Cardiac muscle cell (in vitro differentiated cells and primary cell): ENCODE measurements at places on chromosomes 5 and 9. TPM values are rescaled to one million over a fixed set of nuclear protein-coding genes. Genes with fewer than 3 reads are reported as not detected.

Gene CATSPER3
- total RNA-seq: 0.07 TPM in 1 of 2 replicates, not detected in the other

Gene SH3GL2
- 0.06 and 0.42 TPM in 2 replicates for total RNA-seq

Gene KCNMB1
- total RNA-seq: 1.9 and 2.9 TPM in 2 replicates

DNA sequence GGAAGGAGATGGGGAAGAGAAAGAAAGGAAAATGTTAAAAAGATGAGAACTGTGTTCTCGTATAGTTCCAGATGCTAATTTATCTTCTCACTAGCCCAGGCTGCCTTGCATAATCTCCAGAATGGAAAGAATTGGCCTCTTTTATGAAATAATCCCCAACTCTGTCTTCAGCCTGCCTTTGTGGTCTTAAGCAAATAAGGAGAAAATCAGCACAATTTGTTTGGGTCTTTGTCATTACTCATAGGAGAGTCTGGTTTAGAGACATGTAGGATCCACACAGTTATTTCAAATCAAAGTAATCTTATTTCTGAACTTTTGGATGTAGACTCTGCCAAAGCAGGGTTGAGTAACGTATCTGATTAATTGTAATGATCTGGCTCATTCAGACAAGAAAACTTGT is 50.7 kb upstream of the CAMK4 start:
- H3K27me3 ChIP-seq: no peaks in the 10 kb centered on the region
- no peaks in the 10 kb centered on the region for H3K4me1 ChIP-seq
- no peak overlapping the region for H3K27ac ChIP-seq
- H3K36me3 ChIP-seq: no peaks in the 10 kb centered on the region
- peak; percentile 15 for DNase-seq

- H3K4me1 ChIP-seq: peaks cover 13% of the 10 kb centered on the region
- H3K4me3 ChIP-seq: no peak overlapping the region
- no peaks in the 10 kb centered on the region for H3K27me3 ChIP-seq
- no peak for DNase-seq
- H3K27ac ChIP-seq: no peak overlapping the region
- H3K36me3 ChIP-seq: no peaks in the 10 kb centered on the region
Measured at GRCh38 chr5:10762776-10763500, 1.9 kb upstream of the DAP start.

Gene MARCOL
- not detected in 2 replicates for total RNA-seq

- H3K36me3 ChIP-seq: no peaks in the 10 kb centered on the region
- peaks cover 15% of the 10 kb centered on the region for H3K27me3 ChIP-seq
- DNase-seq: peak; percentile 22
- no peaks in the 10 kb centered on the region for H3K4me1 ChIP-seq
- H3K4me3 ChIP-seq: no peak overlapping the region
Measured at GRCh38 chr9:21252721-21253547, 13.1 kb upstream of the IFNA14 start.
